ENCODE measurements at places on chromosomes 12 and 14. TPM values are rescaled to one million over a fixed set of nuclear protein-coding genes. Genes with fewer than 3 reads are reported as not detected.

GRCh38 chr14:32050878-32051277 lies 26.2 kb upstream of the ARHGAP5 start:
- DNase-seq, result no peak

GRCh38 chr12:113298861-113299545 lies 35.9 kb downstream of the SLC8B1 start:
- DNase-seq, result no peak

- DNase-seq, result no peak
These were observed 55.6 kb upstream of the DIO2 start for GRCh38 chr14:80266930-80267329.

GRCh38 chr12:52238916-52239646 lies 6.0 kb downstream of the KRT7 start:
- DNase-seq, result no peak

- DNase-seq, result no peak
These were observed 75.3 kb downstream of the PPP1R12A start for GRCh38 chr12:79859646-79860045.

- DNase-seq, result no peak
These were observed 48.3 kb downstream of the DNAI7 start for GRCh38 chr12:25146686-25147085.

- no peak for DNase-seq
These were observed 201.2 kb upstream of the SFSWAP start for GRCh38 chr12:131509701-131510100.

GRCh38 chr12:19657118-19657731 lies 217.9 kb downstream of the AEBP2 start:
- no peak for DNase-seq

DNA sequence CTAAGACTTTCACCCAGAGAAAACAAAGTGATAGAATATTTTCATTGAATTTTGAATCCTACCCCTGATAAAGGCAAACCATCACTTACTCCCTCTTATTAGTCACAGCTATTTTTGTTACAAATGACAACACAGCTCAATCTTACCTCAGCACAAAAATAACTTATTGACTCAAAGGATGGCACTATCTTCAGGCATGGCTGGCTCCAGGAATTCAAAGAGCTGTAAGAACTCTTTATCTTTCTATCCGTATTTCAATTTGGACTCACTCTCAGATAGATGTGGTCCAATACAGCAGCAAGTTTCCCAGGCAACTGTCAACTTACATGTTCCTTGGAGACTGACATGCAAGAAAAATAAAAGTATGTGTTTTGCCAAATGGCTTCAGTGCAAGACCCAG lies 709.4 kb upstream of the MDGA2 start:
- DNase-seq, result no peak

DNA sequence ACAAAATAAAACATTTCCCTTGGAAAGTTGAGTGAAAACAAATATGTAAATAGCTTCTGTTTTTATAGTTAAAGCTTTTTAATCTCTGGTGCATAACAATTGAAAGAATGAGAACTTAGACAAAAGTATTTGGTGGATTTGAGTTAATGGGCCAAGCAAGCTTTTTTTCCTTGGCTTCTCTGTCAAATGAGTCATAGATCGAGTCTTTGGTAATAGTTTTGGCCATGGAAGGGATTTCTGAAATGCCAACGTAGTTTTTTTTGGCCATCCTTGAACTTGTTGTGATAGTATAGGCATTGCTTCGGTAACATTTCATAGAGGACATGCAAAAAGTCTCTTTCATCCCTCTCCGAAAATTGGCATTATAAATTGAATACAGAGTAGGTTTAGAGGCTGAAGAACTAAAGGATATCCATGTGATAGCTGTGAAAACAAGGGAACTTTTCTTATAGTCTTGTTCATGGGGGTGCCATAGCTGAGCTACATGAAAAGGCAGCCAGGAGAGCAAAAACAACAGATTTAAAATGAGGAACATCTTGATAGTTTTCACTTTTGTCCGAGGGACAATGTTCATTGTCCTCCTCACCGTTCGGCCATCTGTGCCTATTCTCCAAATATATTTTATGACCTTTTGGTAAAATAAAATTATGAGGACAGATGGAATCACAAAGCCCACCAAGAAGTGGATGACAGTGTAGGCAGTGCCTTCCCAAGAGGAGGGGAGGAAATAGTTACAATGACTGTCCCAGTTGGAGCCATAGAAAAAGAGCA lies 34.7 kb downstream of the GPR19 start:
- DNase-seq, result no peak

Gene ZC2HC1C
- 2.3 TPM for total RNA-seq

Gene SDSL
- 11.6 TPM for total RNA-seq

Gene PA2G4
- total RNA-seq, result 91.4 TPM

Gene GAS2L3
- 17.5 TPM for total RNA-seq

Gene C12orf50
- total RNA-seq, result 0.22 TPM
